T47D (cell line): ENCODE measurements at places on chromosomes 2 and 18.
A peak's percentile ranks its signal among the peaks of the same experiment; 100 is the strongest.

GRCh38 chr2:149167001-149167780 is 128.7 kb downstream of the LYPD6B start:
- DNase-seq = no peak

DNA sequence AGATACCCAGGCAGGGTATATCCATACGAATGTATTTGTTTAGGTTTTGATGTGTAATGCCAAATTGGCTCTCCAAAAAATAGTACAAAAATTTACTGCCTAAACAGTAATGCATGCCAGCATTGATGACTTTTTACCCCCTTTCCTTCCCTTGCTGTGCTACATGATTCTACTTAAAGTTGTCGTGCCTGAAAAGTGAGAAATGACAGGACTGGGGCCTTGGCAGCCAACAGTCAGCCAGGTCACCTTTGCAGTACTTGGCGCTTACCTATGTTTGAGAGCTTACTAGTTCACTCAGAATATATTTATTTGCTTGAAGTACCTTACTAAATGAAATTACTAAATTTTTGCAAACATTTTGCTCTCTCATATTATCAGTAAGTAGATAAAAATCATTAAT is 1329.1 kb downstream of the DPP10 start:
- DNase-seq = peak; percentile 1

GRCh38 chr2:13584020-13584419 is 867.3 kb downstream of the TRIB2 start:
- no peak for DNase-seq

DNA sequence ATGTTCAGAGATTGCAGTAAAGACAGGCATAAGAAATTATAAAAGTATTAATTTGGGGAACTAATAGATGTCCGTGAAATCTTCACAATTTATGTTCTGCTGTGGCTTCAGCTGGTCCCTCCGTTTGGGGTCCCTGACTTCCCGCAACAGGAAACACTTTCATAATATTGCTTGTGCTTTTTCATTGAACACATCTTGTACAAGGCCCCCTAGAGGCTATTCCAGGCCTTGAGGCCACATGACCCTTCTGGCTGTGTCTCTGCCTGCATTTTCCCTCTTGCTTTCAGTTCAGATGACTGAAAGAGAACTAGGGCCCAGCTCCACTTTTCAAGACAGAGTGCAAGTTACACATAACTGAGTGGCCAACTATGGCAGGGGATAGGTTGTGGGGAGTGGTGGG is 164.1 kb downstream of the TMEM247 start:
- no peak for DNase-seq

- DNase-seq = no peak
Measured at GRCh38 chr18:60149316-60149715, 223.3 kb downstream of the MC4R start.

- DNase-seq = no peak
Measured at GRCh38 chr18:13618760-13619438, 107.5 kb downstream of the FAM210A start.

DNA sequence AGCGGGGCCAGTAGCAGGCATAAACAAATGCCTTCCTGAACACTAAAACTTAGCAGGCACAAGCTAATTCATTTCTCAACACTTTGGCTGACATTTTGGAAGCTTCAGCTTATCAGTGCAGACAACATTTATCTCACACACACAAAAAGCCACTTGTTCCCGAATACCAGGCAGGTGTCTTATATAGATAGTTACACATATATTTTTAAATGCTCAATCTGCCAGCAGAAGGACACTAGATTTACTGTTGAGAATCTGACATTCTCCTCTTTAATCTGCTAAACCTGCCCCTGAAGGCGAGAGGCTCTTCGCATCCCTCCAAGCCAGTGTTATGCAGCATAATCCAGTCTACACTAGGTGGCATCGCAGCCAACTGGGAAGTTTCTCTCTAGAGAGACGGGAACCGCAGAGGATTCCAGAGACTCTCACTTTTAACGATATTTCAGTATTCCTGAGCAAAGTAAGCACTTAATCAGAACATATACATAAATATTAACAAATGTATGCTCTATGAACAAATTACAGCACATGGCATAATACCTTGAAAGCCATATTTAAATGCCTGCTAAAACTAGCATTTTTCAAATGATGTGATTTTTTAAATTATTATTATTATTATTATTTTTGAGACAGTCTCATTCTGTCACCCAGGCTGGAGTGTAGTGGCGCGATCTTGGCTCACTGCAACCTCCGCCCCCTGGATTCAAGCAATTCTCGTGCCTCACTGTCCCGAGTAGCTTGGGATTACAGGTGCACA is 90.2 kb upstream of the SCG2 start:
- DNase-seq = peak; percentile 21

GRCh38 chr2:9760069-9760901 is 83.0 kb upstream of the TAF1B start:
- no peak for DNase-seq

DNA sequence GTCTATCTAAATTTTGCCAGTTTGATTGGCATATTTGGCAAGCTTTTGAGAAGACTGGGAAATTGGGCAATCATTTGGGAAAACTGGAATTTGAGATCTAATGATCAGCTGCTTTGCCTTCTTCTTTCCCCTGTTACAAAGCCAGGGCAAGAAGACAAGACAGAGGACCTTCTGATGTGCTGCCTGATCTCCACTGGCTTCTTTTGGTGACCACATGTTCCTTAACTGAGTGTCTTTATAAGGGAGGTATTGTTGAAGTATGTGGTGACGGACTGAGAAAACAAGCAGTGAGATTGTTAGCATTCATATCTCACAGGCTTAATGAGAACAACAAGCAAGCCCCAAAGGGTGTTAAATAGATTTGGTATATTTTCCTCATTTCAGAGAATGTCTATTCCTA is 175.8 kb downstream of the SLC8A1 start:
- no peak for DNase-seq

DNA sequence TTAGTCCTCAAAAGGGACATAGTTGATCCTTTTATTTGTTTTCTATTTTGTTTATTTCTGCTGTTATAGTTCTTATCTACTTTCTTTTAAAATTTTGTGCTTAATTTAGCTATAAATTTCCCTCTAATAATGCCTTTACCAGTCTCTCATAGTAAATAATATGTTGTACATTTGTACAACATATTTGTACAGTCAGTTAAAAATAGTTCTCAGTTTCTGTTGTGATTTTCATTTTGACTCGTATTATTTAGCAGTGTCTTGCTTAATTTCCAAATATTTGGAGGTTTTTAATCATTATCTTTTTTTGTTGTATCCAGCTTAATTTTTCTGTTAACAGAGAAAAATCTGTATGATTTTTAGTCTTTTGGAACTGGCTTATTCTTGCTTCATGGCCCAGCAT is 443.6 kb upstream of the TRIB2 start:
- DNase-seq = no peak

GRCh38 chr2:182381225-182381624 is 45.6 kb downstream of the PDE1A start:
- DNase-seq = no peak

GRCh38 chr2:238256594-238257104 is 16.8 kb upstream of the HES6 start:
- DNase-seq = peak; percentile 89

DNA sequence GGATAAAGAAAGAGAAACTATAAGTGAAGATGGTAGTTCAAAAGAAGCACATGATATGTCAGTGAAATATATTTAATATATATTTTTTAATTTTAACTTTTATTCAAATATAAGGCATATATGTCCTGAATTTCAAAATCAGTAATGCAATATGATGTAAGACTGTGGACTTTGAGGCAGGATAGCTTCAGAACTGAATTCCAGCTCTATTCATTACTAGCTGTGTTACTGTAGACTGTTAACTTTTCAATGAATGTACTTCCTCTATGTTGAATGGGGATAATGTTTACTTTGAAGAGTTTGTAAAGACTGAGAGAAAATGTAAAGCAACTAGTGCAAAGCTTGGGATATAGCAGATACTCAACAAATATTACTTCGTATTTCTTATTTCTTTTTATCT is 112.6 kb downstream of the PMS1 start:
- DNase-seq = no peak

- no peak for DNase-seq
Measured at GRCh38 chr2:145909175-145909755, 1389.3 kb upstream of the ZEB2 start.

GRCh38 chr2:182550234-182550633 is 123.4 kb upstream of the PDE1A start:
- DNase-seq = no peak

- DNase-seq = no peak
Measured at GRCh38 chr18:51235009-51235789, 37.7 kb upstream of the MEX3C start.

GRCh38 chr2:160825433-160825832 is 331.8 kb upstream of the RBMS1 start:
- DNase-seq = no peak

GRCh38 chr2:55010149-55010591 is 40.1 kb downstream of the RTN4 start:
- peak; percentile 9 for DNase-seq
